ENCODE measurements at places on chromosomes 16 and 17.

DNA sequence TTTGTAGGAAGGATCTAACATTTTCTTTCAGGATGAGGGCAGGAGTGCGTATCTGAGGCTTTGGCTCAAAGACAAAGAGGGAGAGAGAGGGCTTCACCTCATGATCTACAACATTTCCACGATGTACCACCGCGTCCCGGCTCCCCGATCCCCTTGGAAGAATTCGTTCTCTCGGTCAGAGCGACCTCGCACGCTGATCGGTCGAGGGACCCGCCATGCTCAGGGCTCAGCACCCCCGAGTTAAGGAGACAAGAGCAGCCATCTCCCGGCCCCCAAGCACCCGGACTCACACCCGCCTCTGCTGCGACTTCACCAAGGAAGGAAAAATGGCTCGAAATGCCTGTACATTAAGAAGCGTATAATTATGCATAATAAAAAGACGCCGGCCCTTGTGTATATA is 89.5 kb upstream of the RPL38 start:
- no peak for DNase-seq

- DNase-seq = no peak
Measured at GRCh38 chr17:728911-729310, 3.5 kb upstream of the TLCD3A start.

GRCh38 chr16:17194190-17194780 is 276.5 kb downstream of the XYLT1 start:
- peak; percentile 50 for DNase-seq

GRCh38 chr17:82668631-82669099 is 20.4 kb upstream of the WDR45B start:
- peak; percentile 6 for DNase-seq

DNA sequence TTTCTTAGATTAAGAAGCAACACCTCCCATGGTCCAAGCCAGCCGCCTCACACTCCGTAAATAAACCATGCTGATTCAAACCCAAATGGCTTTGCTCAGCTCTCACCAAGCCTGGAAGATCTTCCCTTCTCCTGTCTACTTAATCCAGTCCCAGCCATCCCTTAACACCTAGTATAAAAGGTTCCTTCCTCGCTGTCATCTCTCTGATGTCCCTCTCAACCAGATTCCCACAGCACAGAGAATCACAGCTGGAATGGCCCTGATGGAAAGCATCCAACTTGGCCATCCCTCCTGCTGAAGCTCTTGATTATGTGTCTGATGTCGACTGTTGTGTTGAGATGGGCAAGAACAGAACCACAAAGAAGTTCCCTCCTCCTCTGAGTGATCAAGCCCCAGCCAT is 50.6 kb upstream of the ADCY9 start:
- no peak for DNase-seq

- DNase-seq = no peak
Measured at GRCh38 chr16:57588831-57589230, 39.6 kb upstream of the ADGRG1 start.

GRCh38 chr16:12320298-12320706 is 343.8 kb downstream of the SNX29 start:
- DNase-seq = no peak

- no peak for DNase-seq
Measured at GRCh38 chr16:50596762-50597450, 48.7 kb downstream of the NKD1 start.

DNA sequence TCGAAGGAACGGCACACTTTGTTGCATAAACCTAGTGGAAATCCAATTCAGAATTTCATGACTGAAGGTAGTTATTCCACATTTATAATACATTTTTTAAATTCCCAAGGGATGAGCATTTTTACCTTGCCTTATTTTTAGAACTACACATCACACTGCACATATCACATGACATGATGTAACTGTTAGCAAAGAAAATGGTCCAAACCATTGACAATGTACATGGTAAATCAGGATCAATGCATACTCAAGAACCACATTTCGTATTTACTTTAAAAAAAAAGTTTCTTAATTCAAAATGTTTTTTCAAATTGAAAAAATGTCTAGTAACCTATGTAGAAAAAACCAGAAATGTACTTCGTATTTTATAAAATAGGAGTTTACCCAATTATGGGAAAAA is 2.5 kb downstream of the KANSL1 start:
- DNase-seq = no peak

GRCh38 chr16:20873331-20873730 is 26.8 kb downstream of the DCUN1D3 start:
- DNase-seq = no peak

Measured in CD4-positive, alpha-beta T cell treated with Interleukin-15 for 4 hours (primary cell).